Femur (tissue), 1 donor: ENCODE measurements at places on chromosomes 3 and 15.

DNA sequence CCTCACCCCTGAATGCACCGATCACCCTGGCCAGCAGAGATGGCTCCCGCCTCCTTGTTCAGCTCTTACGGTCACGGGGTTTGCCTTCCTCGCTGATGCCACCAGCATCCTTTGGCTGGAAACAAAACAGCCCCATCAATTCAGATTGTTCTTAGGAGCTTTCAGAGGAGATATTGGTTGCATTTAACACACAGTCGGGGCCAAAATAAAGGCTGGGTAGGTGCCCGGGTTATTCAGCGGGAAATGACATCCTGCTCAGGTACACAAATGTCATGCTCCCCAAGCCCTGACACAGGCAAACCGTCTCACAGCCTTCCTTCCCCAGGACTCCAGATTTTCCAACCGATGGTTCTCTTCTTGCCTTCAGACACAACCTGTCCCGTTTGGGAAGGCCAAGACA lies 62.4 kb upstream of the MEF2A start:
- no peak for DNase-seq

DNA sequence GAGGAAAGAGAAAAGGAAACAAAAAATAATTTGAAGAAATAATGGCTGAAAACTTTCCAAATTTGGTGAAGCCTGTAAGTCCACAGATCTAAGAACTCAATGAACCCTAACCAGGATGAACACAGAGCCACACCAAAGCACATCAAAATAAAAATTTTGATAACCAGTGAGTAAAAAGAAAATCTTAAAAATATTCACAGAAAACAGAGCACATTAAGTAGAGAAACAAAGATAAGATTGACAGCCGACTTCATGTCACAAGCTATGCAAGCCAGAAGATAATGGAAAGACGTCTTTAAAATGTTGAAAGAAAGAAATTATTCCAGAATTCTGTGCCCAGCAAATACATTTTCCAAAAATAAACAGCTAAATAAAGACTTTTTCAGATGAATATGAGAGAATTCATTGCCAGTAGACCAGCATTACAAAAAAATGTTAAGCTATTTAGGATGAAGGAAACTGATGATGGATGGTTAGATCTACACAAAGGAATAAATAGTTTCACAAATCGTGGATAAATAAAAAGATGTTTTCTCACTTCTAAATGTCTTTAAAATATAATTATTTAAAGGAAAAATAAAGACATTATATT lies 140.2 kb upstream of the SKOR1 start:
- no peak for DNase-seq

DNA sequence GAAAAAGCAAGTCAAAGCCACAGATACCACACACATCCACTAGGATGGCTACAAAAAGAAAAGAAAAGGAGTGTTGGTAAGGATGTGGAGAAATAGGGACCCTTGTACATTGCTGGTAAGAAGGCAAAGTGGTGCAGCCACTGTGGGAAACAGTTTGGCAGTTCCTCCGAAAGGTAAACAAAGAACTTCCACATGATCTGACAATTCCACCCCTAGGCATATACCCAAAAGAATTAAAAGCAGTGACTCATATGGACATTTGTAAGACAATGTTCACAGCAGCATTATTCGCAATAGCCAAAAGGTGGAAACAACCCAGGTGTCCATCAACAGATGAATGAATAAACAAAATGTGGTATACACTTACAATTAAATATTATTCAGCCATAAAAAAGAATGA lies 22.2 kb upstream of the GMPPB start:
- DNase-seq, result no peak

- DNase-seq, result no peak
Measured at GRCh38 chr15:37933666-37934065, 774 bp upstream of the TMCO5A start.

- no peak for DNase-seq
Measured at GRCh38 chr3:122766430-122766829, 27.2 kb downstream of the HSPBAP1 start.

- no peak for DNase-seq
Measured at GRCh38 chr15:92663250-92663951, 7.8 kb upstream of the FAM174B start.

GRCh38 chr3:161388855-161389254 lies 17.5 kb upstream of the SPTSSB start:
- no peak for DNase-seq

DNA sequence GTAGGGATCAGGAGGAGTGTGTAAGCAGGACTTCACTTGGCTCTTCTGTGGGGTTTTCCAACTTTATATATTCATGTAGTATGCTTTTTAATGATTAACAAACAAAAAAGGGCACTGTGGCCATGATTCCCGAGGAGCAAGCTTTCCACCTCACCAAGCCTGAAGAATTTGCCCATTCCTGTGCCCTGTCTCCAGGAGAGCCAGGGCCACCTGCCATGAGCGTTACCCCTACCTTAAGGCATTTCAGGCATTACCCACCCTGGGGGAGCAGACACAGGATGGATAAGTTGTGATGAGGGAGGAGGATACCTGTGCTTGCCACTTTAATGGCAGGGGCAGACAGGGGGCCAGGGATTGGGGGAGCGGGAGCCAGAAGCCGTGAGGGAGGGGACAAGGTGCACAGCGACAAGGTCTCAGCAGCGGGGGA lies 3.0 kb downstream of the TRPM1 start:
- no peak for DNase-seq

GRCh38 chr3:79341961-79342360 lies 425.8 kb downstream of the ROBO1 start:
- no peak for DNase-seq

DNA sequence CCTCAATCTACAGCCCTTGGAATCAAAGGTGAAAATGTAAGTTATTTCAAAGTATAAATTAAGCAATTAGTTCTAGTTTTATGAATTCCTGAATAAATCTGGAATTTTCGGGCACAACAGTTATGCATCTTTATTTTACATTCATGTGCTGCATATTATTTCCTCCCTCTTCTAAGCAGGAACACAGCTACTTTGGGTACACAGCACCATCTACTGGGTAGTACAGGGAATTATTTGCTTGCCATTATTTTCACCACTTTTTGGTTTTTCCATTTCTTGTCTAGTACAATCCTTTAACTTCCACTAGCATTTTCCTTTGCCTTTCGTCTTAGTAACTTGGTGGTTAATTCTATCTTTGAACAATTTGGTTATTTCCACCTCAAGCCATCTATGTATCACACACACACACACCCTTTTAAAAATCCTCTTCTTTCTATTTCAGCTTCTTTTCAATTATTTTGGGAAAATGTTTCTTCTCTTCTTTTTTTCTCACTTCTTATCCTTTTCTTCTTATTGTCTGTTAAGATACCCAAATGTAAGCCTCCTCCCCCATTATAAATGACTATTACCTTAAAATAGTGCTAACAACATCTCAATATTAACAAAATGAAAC lies 451.0 kb downstream of the MFSD1 start:
- DNase-seq, result no peak

- DNase-seq, result no peak
Measured at GRCh38 chr3:195194559-195195206, 76.3 kb downstream of the XXYLT1 start.

- no peak for DNase-seq
Measured at GRCh38 chr15:74663303-74664027, 32.4 kb downstream of the EDC3 start.

DNA sequence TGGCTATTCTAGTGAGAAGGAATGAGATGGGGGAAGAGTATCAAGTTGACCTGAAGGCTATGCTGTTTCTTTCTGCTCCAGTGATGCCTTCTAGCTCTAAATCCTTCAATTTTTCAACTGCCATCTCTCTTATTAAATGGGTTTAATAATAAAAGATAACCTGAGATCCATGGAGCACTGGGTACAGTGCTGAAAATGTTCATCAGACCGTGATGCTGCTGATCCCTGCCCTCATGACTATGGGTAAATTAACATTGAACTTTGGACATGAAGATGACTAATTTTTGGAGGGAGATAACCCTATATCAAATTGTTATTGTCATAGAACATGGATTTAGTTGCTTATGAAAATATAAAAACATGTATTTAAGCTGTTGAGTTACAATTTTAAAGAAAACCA lies 27.7 kb upstream of the SLC2A2 start:
- no peak for DNase-seq

DNA sequence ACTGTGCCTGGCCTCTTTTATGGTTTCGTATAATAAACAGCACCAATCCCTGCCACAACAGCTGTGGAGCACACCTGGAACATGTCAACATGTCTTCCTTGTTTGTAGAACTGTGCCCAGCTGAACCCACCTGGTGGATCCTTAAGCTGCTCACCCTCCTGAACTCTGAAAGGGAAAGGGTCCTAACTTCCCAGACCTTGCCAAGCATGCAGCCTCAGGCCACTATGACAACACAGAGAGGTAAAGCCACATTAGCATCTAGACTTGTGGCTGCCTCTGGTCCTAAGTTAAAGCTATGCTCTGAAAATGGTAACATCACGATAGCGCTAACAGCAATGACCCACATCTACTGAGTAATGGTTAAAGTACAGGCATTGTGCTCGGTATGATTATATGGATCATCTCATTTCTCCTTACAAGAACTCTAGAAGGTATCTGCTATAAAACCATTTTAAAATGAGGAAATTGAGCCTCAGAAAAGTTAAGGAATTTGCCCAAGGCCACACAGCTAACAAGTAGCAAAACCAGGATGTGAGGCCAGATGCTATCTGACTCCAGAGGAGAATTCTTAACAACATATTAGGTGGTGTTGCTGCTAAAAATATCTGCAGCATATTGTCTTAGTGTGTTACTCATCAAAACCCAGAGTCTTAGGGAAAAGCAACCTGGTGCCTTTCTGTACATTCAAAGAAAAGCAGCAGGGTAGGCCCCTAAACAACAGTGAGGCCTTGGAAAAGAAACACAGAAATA lies 23.1 kb upstream of the HERC1 start:
- no peak for DNase-seq

GRCh38 chr3:52315977-52316764 lies at the start of gene DNAH1:
DNAH1 (plus strand) TSS chr3:52316319; CDS start chr3:52322443, 6,124 bp downstream.
- no peak for DNase-seq

DNA sequence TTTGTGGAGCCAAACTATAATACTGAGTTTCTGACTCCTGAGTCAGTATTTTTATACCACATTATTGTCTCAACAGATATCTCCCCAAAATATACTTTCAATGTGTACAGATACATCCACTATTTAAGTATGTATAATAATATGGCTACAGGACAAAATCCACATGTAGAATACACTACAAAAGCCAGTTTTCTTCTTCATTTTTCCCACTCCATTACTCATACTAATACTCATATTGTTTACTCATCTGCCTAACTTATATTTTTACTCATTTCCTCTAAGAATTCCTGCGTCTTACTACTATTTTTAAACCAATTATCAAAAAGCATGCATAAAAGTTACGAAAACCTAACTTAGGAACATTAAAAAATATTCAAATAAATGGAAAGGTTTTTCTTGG lies 440.8 kb downstream of the ZNF385D start:
- DNase-seq, result no peak

DNA sequence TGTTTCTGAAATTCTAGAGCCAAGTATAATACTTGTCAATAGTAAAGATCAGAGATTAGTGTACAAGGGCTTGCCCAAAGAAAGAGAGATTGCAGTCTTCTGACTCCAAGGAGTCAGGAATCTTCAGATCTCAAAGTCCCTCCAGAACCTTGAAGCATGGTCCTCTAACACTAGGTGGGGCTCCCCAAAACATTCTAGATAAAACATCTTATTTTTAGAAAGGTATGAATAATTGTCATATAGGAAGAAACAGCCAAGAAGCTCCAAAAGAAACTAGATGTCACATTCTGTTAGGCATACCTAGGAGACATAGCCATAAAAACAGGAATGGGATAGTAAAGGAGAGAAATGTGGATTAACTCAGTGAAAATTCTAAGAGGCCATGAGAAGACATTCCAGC lies 10.7 kb downstream of the MUC13 start:
- DNase-seq, result no peak

- DNase-seq, result peak; percentile 56
Measured at GRCh38 chr15:73273181-73274002, 95.4 kb downstream of the HCN4 start.

GRCh38 chr3:71372241-71372768 lies 211.2 kb downstream of the FOXP1 start:
- no peak for DNase-seq

- DNase-seq, result peak; percentile 33
Measured at GRCh38 chr15:82108489-82109078, 62.8 kb upstream of the MEX3B start.

DNA sequence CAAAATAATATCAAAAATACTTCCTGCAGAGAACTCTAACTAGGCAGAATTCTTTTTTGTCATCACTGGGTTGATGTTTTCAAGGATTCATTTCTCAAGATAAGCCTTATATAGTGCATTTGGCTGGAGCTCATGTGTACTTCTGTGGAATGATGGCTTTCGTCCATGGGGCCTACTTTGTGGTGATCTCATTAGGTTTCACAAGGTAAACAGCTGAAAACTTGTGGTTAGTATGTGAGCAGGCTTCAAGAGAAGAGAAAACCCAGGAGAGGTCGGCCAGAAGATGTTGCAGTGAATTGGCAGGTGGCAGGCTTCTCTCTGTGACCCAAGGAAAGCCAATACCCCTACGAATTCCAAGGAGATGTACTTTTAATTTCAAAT lies 121.4 kb upstream of the PHLDB2 start:
- peak; percentile 34 for DNase-seq

GRCh38 chr3:95815828-95816227 lies 998.6 kb upstream of the EPHA6 start:
- no peak for DNase-seq

- DNase-seq, result no peak
Measured at GRCh38 chr15:63114465-63114864, 7.2 kb upstream of the LACTB start.

- no peak for DNase-seq
Measured at GRCh38 chr3:183317271-183317670, 64.2 kb downstream of the B3GNT5 start.

- peak; percentile 43 for DNase-seq
Measured at GRCh38 chr3:155805204-155805801, 775 bp downstream of the C3orf33 start.

DNA sequence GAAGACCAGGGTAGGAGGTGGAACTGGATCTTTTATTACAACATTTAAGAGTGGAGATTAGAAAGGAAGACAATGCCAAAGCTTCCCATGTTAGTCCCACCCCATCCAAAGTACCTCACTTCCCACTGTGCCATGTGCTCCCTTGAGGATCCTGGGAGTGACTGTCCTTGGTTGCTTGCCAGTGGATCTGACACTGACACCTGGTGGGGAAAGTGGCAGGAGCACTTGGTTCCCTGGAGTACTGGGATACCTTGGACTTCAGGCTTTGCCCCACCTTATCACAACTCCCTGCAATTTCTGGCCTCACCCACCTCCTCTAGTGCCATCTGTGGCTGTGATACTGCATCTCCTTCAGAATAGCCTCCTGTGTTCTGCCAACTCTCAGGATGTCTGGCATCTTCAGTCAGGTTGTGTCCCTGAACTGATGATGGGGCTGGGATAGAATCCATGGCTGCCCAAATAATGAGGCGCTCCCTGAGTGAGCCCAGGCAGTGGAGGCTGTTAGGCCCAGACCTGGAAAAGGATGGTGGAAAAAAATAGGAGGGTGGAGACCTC lies 1.3 kb downstream of the ELL3 start:
- DNase-seq, result no peak
